ENCODE measurements at places on chromosomes 4 and X. TPM values are rescaled to one million over a fixed set of nuclear protein-coding genes. Genes with fewer than 3 reads are reported as not detected.

The MAOA gene
- total RNA-seq = 13.6 TPM

The NSG1 gene
- total RNA-seq = 170 TPM

The NUDT9 gene
- total RNA-seq = 21.3 TPM

The LRIT3 gene
- total RNA-seq = 0.30 TPM

The COPS4 gene
- total RNA-seq = 167 TPM

The GABRG1 gene
- 26.6 TPM for total RNA-seq

The NEUROG2 gene
- total RNA-seq = 0.79 TPM

The CXCL10 gene
- total RNA-seq = 0.28 TPM

The HPGDS gene
- total RNA-seq = 6.9 TPM

The SOWAHD gene
- total RNA-seq = 0.88 TPM

The APLN gene
- total RNA-seq = 5.3 TPM

The DOK7 gene
- 0.40 TPM for total RNA-seq

The DGKQ gene
- 10.9 TPM for total RNA-seq

The HSPA4L gene
- 30.9 TPM for total RNA-seq

The CXorf65 gene
- total RNA-seq = not detected

The KLF8 gene
- 10.7 TPM for total RNA-seq

The GIMD1 gene
- total RNA-seq = not detected

The CYP2U1 gene
- 19.1 TPM for total RNA-seq

The RAB40A gene
- 0.88 TPM for total RNA-seq

The CCDC120 gene
- 3.5 TPM for total RNA-seq

The CYBB gene
- total RNA-seq = 72.1 TPM

The OPN1LW gene
- total RNA-seq = not detected

The SMR3B gene
- total RNA-seq = not detected

The ERAS gene
- not detected for total RNA-seq

The CLDN22 gene
- 0.06 TPM for total RNA-seq

The GAB1 gene
- total RNA-seq = 73.2 TPM

All from spinal cord (tissue), 10 donors.